ENCODE measurements at places on chromosomes 3 and 15. TPM values are rescaled to one million over a fixed set of nuclear protein-coding genes. Genes with fewer than 3 reads are reported as not detected.

DNA sequence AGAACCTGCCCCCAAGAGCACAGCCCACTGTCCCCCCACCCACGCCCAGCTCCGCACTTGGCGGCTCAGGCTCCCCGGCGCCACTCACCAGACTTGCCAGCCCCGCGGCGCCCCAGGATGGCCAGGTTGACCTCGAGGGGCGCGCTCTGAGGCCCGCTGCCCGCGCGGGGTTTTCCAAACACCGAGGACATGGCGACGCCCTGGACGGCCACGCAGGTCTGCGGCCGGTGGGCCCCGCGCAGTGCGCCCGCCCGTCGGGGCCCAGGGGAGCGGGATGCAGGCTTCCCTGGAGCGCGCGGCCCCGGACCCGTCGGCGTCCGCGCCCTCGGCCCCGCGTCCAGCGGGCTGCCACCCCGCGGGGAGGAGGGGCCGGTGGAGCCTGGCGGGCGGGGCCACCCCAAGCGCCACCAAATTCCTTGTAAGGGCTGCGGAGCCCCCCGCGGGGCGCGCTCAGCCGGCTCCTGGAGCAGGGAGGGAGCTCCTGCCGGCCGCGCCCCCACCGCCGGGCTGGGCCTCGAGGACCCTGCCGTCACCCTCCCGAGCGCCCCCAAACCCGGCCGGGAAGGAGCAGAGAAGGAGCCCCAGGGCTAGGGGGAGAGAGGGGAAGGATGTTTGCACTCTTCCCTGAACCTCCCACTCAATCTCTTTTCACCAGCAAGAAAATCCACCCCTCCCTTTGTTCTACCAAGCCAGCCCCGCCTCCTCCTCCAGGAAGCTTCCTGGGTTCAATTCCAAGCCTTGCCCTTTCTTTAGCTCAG, at the start of gene RASL12:
Gene RASL12, minus strand, starts transcription at position 347 of the 758 bp plus-strand sequence. Its CDS starts 156 bp downstream, at position 191.
- no peak for DNase-seq
- H3K27me3 ChIP-seq = peaks cover 6% of the 10 kb centered on the region
- peak within 1 kb of the TSS; percentile 37 for H3K4me3 ChIP-seq
- H3K36me3 ChIP-seq = no peaks in the 10 kb centered on the region
- peak within 1 kb of the TSS; percentile 68 for H3K27ac ChIP-seq
- peaks cover 11% of the 10 kb centered on the region for H3K4me1 ChIP-seq

DNA sequence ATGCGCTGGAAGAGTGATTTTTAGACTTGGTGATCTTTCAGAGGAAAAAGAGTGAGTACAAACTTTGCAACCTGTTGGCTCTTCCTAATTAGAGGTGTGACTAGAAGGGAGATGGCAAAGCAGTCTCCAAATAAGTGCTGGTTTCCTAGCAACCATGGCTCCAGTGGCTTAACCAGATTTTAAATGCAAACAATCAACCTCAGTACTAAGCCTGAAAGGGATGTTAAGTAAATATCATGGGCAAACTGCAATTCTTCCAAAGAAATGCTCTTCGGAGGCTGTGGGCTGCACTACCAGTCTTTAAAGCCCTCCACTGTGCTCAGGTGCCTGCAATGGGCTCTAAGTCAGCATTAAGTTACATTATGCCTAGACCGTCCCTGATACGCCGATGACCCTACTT, 678.1 kb upstream of the CCDC54 start:
- H3K4me3 ChIP-seq = no peak overlapping the region
- no peaks in the 10 kb centered on the region for H3K4me1 ChIP-seq
- peak; percentile 38 for DNase-seq
- H3K27ac ChIP-seq = no peak overlapping the region
- no peaks in the 10 kb centered on the region for H3K27me3 ChIP-seq

DNA sequence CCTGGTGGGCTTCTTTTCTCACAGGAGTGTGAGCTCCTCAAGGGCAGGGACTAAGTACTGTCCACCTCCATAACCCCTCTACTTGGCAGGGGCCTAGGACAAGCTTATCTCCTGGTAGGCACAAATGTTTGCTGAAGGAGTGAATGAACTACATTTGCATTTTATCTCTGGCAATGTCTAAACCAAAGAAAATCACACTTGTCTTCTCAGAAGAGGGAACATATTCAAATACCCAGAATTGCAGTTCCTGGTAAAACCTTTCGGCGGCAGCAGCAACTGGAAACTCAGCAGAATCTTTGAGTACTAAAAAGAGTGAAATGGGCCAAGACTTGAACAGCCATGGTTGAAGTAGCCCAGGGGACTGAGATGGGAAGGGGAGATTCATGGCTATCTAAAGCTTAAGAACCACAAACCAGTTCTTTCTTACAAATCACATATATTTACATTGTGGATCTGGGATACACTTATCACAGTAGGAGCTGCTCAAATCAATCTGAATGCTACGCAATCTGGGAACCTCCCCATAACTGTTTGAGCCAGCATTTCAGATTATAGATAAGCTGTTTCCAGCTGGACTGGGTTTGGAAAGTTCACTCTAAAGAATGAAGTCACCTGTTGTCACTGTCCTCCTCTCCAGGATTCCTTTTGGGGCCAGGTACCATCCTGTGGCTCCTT, 18.7 kb upstream of the PTPN9 start:
- H3K4me1 ChIP-seq = no peaks in the 10 kb centered on the region
- no peak overlapping the region for H3K27ac ChIP-seq
- no peaks in the 10 kb centered on the region for H3K27me3 ChIP-seq
- H3K36me3 ChIP-seq = peaks cover 96% of the 10 kb centered on the region
- DNase-seq = no peak

GRCh38 chr3:193655831-193656433, 62.9 kb downstream of the OPA1 start:
- H3K27ac ChIP-seq = no peak overlapping the region
- H3K4me1 ChIP-seq = no peaks in the 10 kb centered on the region
- H3K36me3 ChIP-seq = peaks cover 92% of the 10 kb centered on the region
- no peak overlapping the region for H3K4me3 ChIP-seq
- no peak for DNase-seq

- no peak for DNase-seq
- H3K4me1 ChIP-seq = no peaks in the 10 kb centered on the region
- no peak overlapping the region for H3K4me3 ChIP-seq
- H3K36me3 ChIP-seq = no peaks in the 10 kb centered on the region
- H3K27ac ChIP-seq = no peak overlapping the region
- no peaks in the 10 kb centered on the region for H3K27me3 ChIP-seq
These were observed 137.9 kb downstream of the NEO1 start for GRCh38 chr15:73190189-73190601.

DNA sequence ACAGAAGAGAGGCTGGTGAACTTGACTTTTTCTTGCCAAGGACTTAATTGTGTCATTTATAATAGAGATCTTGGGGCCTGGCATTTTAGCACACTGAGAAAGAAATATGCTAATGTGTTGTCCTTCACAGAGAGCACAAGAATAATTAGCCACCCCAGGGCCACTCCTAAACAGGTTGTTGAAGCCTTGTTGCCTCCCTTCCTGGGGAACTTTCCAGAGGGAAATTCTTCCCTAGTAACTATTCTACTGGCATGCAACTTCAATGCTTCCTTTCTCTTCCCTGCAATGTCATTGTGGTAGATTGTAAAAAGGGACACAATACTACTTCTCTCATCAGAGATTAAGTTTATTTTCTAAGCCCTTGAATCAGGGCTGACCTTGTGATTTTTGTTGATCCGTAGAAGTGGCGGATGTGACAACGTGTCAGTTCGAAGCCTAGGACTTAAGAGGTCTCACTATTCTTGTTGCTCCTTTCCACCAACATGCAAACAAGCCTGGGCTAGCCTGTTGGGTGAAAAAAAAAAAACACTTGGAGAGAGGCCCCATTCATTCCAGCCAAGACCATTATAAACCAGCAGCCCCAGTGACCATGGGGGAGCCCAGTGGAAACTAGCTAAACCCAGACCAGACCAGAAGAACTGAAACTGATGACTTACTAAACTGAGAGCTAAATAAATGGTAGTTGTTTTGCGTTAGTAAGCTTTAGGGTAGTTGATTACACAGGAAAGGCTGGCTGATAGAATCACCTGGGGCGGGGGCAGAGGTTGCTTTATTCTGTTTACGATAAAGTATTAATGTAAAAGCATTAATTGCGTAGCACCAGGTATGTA, 287.2 kb downstream of the SHQ1 start:
- H3K27me3 ChIP-seq = no peaks in the 10 kb centered on the region
- H3K27ac ChIP-seq = no peak overlapping the region
- H3K36me3 ChIP-seq = no peaks in the 10 kb centered on the region
- H3K4me3 ChIP-seq = no peak overlapping the region
- H3K4me1 ChIP-seq = peaks cover 17% of the 10 kb centered on the region

DNA sequence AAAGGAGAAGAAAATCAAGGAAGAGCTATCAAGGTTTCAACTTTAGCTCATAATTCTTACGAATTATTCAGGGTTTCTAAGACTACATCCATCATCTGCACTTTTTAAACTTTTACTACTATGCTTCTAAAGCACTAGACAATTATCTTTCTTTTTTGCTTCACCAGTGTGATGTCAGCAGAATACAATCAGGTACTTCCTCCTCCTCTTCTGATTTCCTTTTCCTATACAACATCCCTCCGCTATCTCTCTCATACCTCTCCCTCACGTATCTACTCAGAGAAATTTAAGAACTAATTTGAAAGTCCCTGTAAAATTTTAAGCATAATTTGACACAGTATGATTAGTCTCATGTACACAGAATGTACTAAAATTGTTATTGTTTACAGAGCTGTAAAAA, 47.3 kb upstream of the USP50 start:
- no peaks in the 10 kb centered on the region for H3K4me1 ChIP-seq
- H3K4me3 ChIP-seq = no peak overlapping the region
- DNase-seq = no peak
- no peaks in the 10 kb centered on the region for H3K27me3 ChIP-seq
- H3K36me3 ChIP-seq = no peaks in the 10 kb centered on the region
- no peak overlapping the region for H3K27ac ChIP-seq

DNA sequence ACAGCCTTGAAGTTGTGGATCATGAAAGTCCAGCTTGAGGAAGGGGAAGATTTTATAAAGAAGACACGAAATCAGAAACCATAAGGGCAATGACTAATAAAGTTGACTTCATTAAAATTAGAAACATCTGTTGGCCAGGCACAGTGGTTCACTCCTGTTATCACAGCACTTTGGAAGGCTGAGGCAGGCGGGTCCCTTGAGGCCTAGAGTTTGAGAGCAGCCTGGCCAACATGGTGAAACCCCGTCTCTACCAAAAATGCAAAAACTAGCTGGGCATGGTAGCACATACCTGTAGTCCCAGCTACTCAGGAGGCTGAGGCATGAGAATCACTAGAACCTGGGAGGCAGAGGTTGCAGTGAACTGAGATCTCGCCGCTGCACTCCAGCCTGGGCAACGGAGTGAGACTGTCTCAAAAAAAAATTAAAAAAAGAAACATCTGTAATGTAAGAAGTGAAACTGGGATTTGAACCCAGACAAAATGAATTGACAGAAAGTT, 7.9 kb upstream of the UBXN7 start:
- no peak overlapping the region for H3K4me3 ChIP-seq
- no peaks in the 10 kb centered on the region for H3K36me3 ChIP-seq
- no peak overlapping the region for H3K27ac ChIP-seq
- DNase-seq = no peak
- H3K4me1 ChIP-seq = no peaks in the 10 kb centered on the region

DNA sequence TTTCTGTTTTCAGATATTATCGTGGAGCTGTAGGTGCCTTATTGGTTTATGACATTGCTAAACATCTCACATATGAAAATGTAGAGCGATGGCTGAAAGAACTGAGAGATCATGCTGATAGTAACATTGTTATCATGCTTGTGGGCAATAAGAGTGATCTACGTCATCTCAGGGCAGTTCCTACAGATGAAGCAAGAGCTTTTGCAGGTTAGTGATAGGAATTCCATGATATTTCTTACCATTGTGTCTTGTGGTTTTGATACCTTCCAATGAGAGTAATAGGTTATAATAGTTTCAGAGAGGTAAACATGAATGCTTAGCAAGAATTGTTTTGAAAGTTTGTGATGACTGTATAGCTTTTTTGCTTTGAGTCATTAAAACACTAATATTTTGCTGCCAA, 8.5 kb downstream of the RAB11A start:
- H3K36me3 ChIP-seq = no peaks in the 10 kb centered on the region
- H3K27ac ChIP-seq = no peak overlapping the region
- H3K4me3 ChIP-seq = no peak overlapping the region
- peaks cover 5% of the 10 kb centered on the region for H3K4me1 ChIP-seq
- H3K27me3 ChIP-seq = no peaks in the 10 kb centered on the region

- no peak overlapping the region for H3K4me3 ChIP-seq
- H3K27me3 ChIP-seq = no peaks in the 10 kb centered on the region
- no peaks in the 10 kb centered on the region for H3K4me1 ChIP-seq
- no peak overlapping the region for H3K27ac ChIP-seq
- H3K36me3 ChIP-seq = no peaks in the 10 kb centered on the region
These were observed 72.0 kb downstream of the TFDP2 start for GRCh38 chr3:142077155-142077858.

The SKIC8 gene
- 42.2 TPM for total RNA-seq

The CNTN4 gene
- 7.6 TPM for total RNA-seq

The PRKCI gene
- 40.1 TPM for total RNA-seq

The TMCO5A gene
- total RNA-seq = not detected

The ARL14 gene
- not detected for total RNA-seq

The CCR1 gene
- 84.5 TPM for total RNA-seq

Data from left lung (tissue), 14 donors.